Pancreas (tissue), 10 donors: ENCODE measurements at places on chromosomes 1 and 21.
A peak's percentile ranks its signal among the peaks of the same experiment; 100 is the strongest.

DNA sequence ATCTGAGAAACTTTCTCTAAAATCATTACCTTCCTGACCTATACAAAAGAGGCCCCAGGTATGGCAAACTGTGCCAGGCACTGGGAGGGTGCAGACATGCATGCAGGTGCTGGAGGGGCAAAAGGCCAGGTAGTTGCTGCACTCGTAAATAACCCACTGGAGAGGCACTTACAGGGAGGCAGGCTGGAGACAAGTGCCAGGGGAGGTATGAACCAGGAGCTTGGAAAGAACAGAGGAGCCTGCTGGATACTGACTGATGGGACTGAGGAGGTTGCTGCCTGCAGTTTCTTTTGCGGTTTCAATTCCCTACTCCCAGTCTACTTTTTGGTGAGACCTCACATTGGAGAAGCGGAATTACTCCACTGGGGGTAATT lies 113.9 kb downstream of the DSCAM start:
- no peaks in the 10 kb centered on the region for H3K27me3 ChIP-seq
- H3K4me3 ChIP-seq: no peak overlapping the region
- H3K36me3 ChIP-seq: no peaks in the 10 kb centered on the region
- DNase-seq: no peak

- no peak for DNase-seq
- no peaks in the 10 kb centered on the region for H3K4me1 ChIP-seq
- H3K27ac ChIP-seq: no peak overlapping the region
- no peak overlapping the region for H3K4me3 ChIP-seq
- H3K27me3 ChIP-seq: no peaks in the 10 kb centered on the region
- H3K36me3 ChIP-seq: no peaks in the 10 kb centered on the region
Observed at GRCh38 chr21:27057997-27058396, 91.1 kb upstream of the ADAMTS5 start.

- H3K4me3 ChIP-seq: no peak overlapping the region
- no peak for DNase-seq
- no peaks in the 10 kb centered on the region for H3K27me3 ChIP-seq
Observed at GRCh38 chr1:184078564-184079249, 27.2 kb downstream of the TSEN15 start.

DNA sequence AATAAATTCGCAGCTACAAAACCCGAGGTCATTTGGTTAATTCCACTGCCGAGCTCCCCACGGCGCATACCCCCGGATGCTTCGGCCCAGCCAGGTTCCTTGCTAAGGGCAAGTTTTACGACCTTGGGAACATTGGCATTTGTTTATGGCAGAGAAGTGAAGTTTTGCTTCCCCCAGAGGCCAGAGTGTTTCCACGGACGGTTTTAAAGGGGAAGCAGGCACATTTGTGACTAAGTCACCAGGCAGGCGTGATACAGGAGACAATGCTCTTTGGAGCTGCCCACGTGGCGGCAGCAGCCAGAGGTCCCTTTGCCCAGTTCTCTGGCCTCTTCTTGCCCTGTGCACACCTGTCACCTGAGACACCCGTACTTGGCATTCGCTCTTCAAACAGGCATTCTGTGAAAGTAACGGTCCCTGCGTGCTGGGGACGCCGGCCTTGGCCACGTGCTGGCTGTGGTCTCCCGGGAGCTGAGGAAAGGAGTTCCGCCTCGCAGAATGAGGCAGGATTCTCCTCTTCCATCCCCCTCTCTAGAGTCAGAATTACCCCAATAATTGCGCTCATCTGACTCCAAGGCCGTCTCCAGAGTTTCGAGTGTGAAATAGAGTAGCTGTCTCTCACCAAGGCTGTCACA lies 138.3 kb downstream of the PRDM16 start:
- DNase-seq: no peak
- H3K27me3 ChIP-seq: no peaks in the 10 kb centered on the region
- peaks cover 14% of the 10 kb centered on the region for H3K4me1 ChIP-seq

DNA sequence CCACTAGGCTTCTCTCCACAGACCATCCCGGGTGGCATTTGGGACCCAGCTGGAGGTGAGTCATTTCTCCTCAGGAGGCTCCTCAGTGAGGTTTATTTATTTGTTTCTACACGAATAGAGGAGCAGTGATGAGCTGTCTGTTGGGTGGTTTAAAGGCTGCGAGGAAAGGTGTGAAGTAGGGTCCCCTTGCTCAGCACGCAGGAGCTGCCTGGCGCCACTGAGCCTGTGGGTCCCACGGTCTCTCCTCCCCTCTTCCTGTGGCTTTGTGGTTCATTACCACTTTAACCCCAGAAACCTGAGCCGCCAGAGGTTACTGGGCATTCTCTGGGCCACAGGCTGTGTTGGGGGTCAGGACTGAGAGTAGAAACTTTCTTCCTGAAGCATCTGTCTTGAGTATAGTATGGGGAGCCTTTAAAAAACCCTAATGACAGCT lies 39.9 kb downstream of the IL6R start:
- H3K4me3 ChIP-seq: no peak overlapping the region
- DNase-seq: no peak
- H3K36me3 ChIP-seq: no peaks in the 10 kb centered on the region
- no peaks in the 10 kb centered on the region for H3K4me1 ChIP-seq
- H3K27ac ChIP-seq: no peak overlapping the region

- no peak overlapping the region for H3K4me3 ChIP-seq
- no peak overlapping the region for H3K27ac ChIP-seq
- DNase-seq: no peak
Observed at GRCh38 chr1:93434088-93434487, 13.8 kb upstream of the FNBP1L start.

GRCh38 chr1:38991638-38992411 lies 749 bp downstream of the AKIRIN1 start:
- H3K27me3 ChIP-seq: no peaks in the 10 kb centered on the region
- DNase-seq: no peak
- no peaks in the 10 kb centered on the region for H3K36me3 ChIP-seq
- H3K27ac ChIP-seq: peak overlapping the region; percentile 87
